ENCODE measurements at places on chromosomes 3 and 15. TPM values are rescaled to one million over a fixed set of nuclear protein-coding genes. Genes with fewer than 3 reads are reported as not detected.

EPHA3 gene
- total RNA-seq: not detected

DNA sequence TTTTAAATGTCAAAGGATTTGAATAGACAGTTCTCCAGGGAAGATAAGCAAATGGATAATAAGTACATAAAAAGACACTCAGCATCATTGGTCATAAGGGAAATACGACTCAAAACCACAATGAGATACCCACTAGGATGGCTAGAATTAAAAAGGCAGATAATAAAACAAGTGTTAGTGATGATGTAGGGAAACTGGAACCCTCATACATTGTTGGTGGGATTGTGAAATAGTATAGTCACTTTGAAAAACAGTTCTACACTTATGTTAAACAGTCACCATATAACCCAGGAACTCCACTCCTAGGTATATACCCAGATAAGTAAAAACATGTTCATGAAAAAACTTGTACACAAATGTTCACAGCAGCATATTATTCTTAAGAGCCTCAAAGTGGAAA, 72.5 kb downstream of the GPR156 start:
- no peak for DNase-seq

DNA sequence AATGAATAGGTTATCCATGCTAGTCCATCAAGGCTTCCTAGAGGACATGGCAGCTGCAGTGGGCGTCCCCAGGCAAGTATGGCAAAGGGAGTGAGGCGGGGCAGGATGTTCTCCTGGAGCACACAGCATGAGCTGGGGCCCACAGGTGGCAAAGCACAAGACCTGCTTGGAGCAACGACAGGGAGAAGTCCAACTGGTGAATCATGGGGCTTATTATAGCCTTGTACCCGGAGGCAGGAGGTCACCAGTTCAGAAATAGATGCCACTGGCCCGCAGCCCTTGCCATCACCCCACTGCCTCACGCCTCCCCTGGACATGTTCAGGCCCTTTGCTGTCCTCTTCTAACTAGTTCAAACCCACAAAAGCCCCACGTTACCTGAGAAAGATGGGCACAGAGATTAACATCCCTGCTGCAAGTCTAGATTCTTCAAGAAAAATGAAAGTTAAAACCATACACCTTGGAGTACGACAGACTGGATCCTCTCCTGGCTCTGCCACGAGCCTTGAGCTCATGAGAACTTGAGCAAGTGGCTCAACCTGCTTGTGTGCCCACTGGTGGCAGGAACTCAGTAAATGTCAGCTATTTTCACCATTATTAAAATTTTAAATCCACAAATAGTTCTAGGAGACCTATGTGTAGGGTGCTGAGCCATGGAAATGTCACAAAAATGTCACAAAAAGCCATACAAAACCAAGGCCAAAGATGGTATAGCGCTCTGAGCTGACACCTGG, 1.8 kb upstream of the SRGAP3 start:
- DNase-seq: no peak

P2RY13 gene
- total RNA-seq: not detected

GRCh38 chr15:39302936-39303335, 277.9 kb upstream of the THBS1 start:
- no peak for DNase-seq

DNA sequence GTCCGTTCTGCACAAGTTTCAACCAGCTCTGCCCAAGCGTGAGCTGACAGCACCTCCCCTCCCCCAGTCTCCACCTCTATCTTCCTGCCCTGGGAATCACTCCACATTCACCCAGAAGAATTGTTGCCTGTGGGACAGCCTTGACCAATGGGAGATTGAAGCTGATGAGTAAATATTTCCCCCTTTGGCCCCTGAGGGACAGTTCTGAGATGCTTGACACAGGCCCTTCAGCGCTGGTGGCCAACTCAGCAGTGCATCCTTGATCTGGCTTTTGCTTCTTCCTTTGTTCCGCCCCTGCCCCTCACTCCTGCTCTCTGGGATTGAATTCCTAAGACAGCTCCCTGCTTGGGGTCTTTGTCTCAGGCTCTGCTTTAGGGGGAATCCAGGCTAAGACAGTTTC, 13.1 kb upstream of the SKIC8 start:
- no peak for DNase-seq

Data from HT1080 (cell line).